ENCODE measurements at places on chromosomes 3 and 15. TPM values are rescaled to one million over a fixed set of nuclear protein-coding genes. Genes with fewer than 3 reads are reported as not detected.

NOX5 gene
- 0.25 TPM for total RNA-seq

MFSD1 gene
- total RNA-seq, result 215 TPM

AHSG gene
- total RNA-seq, result not detected

COL6A5 gene
- under 0.01 TPM for total RNA-seq

CLDN1 gene
- 0.55 TPM for total RNA-seq

FAM131A gene
- 29.7 TPM for total RNA-seq

MUSTN1 gene
- total RNA-seq, result 0.50 TPM

SCAP gene
- 73.6 TPM for total RNA-seq

ZNF80 gene
- total RNA-seq, result not detected

FANCD2OS gene
- not detected for total RNA-seq

SNTN gene
- total RNA-seq, result not detected

PTX3 gene
- total RNA-seq, result 186 TPM

UROC1 gene
- total RNA-seq, result not detected

CAMK2N2 gene
- 0.25 TPM for total RNA-seq

SECISBP2L gene
- 25.3 TPM for total RNA-seq

THSD4 gene
- 63.7 TPM for total RNA-seq

LIPH gene
- total RNA-seq, result not detected

GHSR gene
- total RNA-seq, result not detected

PAK2 gene
- 56.1 TPM for total RNA-seq

ZBED2 gene
- total RNA-seq, result under 0.01 TPM

SSUH2 gene
- 0.11 TPM for total RNA-seq

GPR160 gene
- 0.50 TPM for total RNA-seq

PLXNA1 gene
- total RNA-seq, result 64.7 TPM

GRAMD1C gene
- 7.6 TPM for total RNA-seq

DUOX2 gene
- not detected for total RNA-seq

SOX14 gene
- not detected for total RNA-seq

GOLGA6D gene
- total RNA-seq, result not detected

ARHGAP31 gene
- total RNA-seq, result 5.8 TPM

LRRC31 gene
- not detected for total RNA-seq

P2RY1 gene
- 1.1 TPM for total RNA-seq

ADIPOQ gene
- total RNA-seq, result not detected

PDE12 gene
- 17.4 TPM for total RNA-seq

TRIM71 gene
- total RNA-seq, result not detected

EDEM1 gene
- total RNA-seq, result 73.2 TPM

GOLGA8S gene
- total RNA-seq, result under 0.01 TPM

UBR1 gene
- total RNA-seq, result 54.2 TPM

TRANK1 gene
- total RNA-seq, result 7.7 TPM

SHF gene
- total RNA-seq, result 2.5 TPM

PPP1R14D gene
- not detected for total RNA-seq

ACVR2B gene
- total RNA-seq, result 2.7 TPM

UCN2 gene
- 1.2 TPM for total RNA-seq

PPARG gene
- total RNA-seq, result 35.6 TPM

CNBP gene
- 334 TPM for total RNA-seq

NEIL1 gene
- 6.1 TPM for total RNA-seq

ISLR gene
- 39.7 TPM for total RNA-seq

PLCB2 gene
- 0.66 TPM for total RNA-seq

FBXL22 gene
- 0.22 TPM for total RNA-seq

HRG gene
- total RNA-seq, result not detected

CCDC80 gene
- 363 TPM for total RNA-seq

C3orf85 gene
- total RNA-seq, result not detected

HRH1 gene
- 11.4 TPM for total RNA-seq

CYP8B1 gene
- not detected for total RNA-seq

SMCO1 gene
- not detected for total RNA-seq

PRKCI gene
- 55.7 TPM for total RNA-seq

Measured in uterine smooth muscle cell (primary cell).